Epithelial cell of esophagus (primary cell): ENCODE measurements at places on chromosomes 6 and 20.

DNA sequence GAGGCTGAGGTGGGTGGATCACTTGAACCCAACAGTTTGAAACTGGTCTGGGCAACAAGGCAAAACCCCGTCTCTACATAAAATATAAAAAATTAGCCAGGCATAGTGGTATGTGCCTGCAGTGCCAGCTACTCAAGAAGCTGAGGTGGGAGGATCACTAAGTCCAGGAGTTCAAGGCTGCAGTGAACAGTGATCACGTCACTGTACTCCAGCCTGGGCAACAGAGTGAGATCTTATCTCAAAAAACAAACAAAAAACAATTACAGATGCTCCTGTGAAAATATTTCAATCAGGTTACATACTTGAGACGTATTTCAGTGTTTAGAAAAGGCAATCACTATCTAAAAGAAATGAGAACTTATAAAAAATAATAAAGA lies 33.8 kb downstream of the RANBP9 start:
- DNase-seq: no peak

DNA sequence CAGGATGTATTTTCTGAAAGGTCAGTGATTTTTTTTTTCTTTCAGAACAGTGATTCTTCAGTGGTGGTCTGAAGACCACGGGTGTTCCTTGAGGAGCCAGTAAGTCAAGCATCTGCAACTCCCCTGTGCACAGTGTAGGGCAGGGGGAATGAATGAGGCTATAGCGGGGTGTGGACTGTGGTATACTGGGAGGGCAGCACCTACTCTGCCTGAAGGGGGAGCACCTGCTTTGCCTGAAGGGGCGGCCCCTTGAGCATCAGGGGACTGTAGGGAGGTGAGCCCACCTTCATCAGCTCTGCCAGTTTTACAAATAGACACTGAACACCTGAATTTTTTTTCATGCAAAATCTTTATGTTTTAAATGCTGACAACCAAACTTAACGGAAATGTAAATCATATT lies 77.5 kb upstream of the RIPOR2 start:
- DNase-seq: no peak

DNA sequence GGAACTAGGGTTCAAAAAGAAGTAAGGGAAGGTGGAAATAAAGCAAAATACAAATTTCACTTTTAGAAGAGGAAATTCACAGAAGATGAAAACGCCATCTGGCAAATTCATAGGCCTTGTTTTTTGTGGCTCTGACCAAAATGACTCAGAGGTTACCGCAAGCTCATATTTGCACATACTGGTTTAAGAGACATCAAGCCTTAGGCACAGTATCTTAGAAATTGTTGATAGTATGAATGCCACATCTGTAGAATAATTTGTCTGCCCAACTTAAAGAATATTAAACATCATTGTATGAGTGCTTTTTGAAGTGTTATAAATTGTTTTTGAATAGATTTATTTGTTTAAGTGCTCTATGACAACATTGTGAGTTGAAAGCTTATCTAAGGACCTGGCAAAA lies 10.6 kb downstream of the TAAR1 start:
- DNase-seq: peak; percentile 87

DNA sequence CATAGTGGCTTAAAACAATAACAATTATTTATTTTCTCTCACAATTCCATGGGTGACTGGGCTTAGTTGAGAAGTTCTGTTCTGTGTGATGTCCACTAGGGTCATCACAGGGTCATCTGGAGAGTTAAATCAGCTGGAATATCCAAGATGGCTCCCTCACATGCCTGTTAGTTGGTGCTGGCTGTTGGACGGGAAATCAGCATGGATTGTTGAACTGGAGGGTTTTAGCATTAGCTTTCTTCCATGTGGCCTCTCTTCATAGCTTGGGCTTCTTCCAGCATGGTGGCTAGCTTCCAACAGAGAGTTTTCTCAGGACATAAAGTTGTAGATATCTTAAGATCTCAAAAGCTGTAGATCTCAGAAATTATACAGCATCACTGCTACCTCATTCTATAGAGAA lies 19.6 kb downstream of the MARCKS start:
- DNase-seq: no peak

DNA sequence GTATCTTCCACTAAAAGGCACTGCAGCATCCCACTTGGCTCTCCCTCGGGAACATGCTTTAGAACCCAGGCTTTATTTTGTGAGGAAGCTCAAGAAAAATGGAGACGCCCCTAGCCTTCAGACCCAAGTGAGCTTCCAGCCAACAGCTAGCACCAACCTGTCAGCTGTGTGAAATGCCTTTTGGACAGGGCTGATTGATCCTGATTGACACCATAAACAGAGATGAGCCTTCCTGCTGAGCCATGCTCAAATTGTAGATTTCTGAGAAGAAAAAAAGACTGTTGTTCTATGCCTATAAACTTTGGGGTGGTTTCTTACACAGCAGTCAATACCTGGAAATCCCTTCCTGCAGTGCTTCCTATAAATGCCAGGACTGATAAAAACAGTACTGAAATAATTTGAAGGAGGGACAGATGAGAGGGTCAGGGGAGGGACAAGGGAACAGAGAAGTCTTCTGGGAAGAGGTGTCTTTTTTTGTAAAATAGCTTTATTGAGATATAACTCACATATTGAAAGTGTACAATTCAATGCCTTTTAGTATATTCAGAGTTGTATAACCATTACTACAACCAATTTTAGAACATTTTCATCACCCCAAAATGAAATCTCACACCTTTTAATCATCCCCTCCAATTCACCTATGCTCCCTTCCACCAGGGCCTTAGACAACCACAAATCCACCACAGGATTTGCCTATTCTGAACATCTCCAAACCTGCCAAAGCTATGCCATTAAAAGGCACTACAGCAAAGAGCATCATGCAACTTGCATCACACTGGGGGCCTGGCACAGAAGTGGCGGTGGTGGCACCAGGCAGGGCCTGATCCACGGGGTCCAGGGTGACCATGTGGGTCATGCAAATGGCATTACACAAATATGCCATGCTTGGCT lies 2.7 kb upstream of the STK4 start:
- DNase-seq: no peak

GRCh38 chr6:113588646-113589045 lies 268.5 kb upstream of the MARCKS start:
- DNase-seq: no peak
